Activated CD4-positive, alpha-beta T cell treated with anti-CD3 and anti-CD28 coated beads, Interleukin-2, amount 50 U/mL, for 16 hours (primary cell): ENCODE measurements at places on chromosomes 12 and 14.
A peak's percentile ranks its signal among the peaks of the same experiment; 100 is the strongest.

DNA sequence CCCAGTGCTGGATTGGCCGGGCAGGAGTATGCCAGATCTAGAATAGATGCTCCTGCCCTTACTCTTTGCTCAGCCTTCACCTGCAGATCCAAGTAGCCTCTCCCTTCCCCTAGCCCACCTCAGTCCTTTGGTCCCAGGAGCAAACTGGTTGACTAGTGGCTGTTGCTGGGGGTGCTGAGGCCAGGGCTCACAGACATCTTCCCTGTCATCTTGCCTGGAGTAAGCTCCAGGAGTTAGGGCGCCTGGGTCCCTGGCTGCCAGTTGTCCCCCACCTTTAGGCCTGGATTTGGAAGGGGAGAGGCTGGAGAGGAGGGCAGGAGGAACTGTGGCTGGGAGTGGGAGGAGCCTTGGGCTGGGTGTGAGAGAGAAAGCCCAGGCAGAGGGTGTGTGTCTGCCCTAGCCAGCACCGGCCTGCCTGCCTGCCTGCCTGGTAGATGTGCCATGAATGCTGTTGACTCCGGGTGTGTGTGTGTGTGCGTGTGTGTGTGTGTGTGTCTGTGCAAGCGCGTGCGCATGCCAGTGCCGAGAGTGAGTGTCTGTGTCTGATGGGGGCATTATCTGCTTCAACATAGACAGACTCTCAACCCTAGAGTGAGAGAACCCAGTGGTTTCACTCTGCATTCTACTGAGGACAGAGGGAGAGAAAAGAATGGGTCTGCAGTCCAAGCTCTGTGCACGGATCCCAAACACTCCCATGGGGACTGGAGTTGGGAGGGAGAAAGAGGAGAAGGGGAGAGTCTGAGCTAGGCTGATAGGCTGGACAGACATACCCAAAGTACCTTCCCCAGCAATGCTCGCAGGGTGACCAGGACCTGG, 845 bp upstream of the RARG start:
- peak; percentile 42 for DNase-seq

- no peak for DNase-seq
Observed at GRCh38 chr14:61932974-61933373, 170.8 kb downstream of the SNAPC1 start.

DNA sequence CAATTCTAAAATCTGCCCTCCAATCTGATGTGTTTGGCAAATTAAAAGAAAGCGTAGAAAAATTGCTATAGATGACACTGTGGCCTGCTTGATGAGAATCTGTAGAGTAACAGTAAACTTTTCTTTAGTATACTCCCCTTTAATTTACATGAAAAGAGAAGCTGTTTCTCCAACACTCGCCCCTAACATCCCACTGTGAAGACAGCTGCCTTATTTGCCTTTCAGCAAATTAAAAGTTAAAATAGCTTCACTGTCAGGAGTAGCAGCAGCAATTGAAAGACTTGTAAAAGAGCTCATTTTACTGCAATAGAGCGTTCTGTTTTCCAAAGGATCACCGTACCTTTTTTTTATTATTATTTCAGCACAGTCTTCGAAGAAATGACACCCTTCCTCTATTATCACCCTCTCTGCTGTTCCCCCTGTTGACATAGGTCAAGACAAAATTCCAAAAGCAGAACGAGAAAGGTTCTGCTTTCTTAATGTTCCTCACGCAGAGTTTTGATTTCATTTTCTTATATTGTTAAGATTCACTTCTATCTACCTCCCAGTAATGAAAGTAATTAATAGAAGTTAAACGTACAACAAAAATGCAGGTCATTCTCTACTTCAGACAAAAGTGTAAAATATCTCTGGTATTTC, 153.5 kb upstream of the USP15 start:
- no peak for DNase-seq

DNA sequence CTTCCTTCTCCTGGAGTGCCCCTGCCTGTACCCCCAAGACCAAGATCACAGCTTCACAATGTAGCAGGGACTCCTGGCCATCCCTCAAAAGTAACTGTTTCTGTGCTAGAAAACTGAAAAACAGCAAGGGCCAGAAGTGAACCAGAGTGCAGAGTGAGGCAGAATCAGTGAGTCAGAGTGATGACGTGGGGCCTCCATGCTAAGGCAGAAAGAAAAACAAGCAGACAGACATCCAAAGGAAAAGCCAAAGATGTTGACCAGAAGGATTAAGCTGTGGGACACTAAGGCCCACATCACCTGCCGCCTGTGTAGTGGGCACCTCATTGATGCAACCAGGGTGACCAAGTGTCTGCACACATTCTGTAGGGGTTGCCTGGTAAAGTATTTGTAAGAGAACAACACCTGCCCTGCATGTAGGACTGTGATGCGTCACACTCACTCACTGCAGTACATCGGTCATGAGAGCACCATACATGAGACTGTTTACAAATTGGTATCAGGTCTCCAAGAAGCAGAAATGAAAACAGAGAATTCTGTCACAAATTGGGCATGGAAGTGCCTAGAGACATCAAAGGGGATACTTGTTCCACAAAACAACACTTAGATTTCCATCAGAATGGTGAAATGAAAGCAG, 51.2 kb downstream of the ARMH4 start:
- DNase-seq: no peak

DNA sequence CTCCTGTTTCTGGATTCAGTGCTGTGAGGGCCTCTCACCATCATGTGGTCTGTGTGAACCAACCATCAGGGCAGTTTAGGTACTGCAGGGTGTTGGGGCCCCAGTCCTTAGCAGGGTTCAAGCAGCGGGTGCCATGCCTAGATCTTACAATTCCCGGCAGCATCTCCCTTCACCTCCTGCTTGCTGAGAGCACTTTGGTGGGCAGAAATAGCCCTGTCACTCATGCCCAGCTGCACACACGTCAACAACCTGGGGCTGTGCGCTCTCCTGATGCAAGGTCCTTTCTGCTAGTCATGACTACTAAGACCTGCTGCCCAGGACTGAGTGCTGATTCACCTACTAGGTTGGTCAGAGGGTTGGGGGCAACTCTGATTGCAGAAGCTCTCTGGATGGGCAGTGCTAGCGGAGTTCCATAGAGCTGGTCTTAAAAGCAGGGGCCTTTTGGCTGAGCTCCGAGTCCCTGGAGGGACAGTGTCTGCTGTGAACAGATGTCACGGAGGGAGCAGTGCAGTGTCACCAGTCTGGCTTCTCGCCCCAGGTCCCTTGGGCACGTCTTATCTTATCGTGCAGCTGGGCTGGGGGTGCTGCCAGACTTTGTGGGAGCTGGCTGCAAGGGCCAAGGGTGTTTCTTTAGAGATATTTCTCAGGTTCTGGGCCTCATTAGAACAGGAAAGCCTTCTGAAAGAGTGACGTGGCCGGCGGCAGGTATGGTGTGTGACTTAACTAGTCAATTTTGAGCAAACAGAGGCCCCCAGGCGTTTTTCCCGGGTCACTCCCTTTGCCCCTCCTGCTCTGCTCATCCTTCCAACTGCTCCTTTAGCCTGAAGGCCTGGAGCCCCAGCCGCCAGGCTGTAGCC, 71.8 kb downstream of the NINJ2 start:
- DNase-seq: no peak

DNA sequence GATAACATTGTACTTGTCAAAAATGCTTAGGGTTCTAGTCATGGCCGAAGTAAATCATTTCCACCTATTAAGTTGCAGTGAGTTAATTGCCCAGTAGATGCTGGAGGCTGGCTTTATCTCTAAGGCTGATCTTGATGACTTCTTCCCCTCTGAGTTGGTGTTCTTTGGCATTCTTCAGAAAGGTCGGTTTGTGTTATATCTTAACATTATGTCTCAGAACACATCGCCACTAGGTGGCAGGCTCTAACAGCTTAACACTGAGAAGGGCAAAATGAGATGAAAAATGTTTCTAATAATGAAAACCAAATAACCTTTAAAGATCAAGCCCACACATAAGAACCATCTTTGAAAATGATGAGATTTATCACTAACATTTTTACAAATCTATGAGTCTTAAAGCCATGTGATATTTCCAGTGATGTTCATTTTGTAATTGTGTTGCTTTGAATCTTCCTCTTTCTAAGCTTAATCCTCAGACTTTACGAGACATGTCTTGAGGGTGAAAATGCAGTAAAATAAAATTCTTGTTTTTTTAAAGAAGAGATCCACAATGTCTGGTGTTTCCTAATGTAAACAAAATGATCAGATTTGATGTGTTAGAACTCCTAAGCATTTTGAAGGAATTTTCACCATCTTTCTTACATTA, 28.6 kb downstream of the SUDS3 start:
- DNase-seq: peak; percentile 58

DNA sequence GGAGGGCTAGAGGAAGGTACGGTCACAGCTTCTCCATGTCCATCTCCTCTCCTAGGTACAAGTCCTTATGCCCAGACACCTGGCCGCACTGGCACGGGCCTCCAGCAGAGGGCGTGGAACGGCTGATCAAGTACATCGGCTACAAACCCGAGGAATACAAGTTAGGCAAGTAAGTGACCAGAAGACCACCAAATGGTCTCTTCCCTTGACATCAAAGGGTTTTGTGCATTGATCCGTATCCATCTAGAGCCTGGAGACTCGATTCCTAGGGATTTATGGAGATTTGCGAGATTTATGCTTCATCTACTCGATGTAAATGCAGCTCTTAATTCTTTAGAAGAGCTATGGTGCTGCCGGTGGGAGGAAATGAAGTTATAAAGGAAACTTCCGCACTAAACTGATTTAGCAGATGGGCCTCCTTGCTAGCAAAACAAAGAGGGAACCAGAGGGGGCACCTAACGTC, 44.2 kb downstream of the KCTD10 start:
- DNase-seq: peak; percentile 77

DNA sequence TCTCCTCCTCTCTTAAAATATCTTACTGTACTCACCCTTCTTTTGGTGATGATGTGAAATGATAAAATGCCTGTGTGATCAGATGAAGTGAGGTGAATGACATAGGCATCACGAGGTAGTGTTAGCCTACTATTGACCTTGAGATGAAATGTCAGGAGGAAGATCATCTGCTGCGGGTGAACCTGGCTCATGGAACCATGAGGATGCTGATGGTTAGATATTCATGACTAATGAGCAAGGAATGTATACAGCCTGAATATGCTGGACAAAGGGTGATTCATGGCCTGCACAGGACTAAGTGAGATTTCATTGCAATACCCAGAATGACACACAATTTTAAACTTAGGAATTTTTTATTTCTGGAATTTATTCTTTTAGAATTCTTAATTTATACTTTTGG, 89.6 kb downstream of the DAAM1 start:
- DNase-seq: no peak

- no peak for DNase-seq
Observed at GRCh38 chr14:76236172-76237130, 84.7 kb downstream of the GPATCH2L start.

- DNase-seq: no peak
Observed at GRCh38 chr14:67679006-67679405, 4.6 kb upstream of the VTI1B start.

DNA sequence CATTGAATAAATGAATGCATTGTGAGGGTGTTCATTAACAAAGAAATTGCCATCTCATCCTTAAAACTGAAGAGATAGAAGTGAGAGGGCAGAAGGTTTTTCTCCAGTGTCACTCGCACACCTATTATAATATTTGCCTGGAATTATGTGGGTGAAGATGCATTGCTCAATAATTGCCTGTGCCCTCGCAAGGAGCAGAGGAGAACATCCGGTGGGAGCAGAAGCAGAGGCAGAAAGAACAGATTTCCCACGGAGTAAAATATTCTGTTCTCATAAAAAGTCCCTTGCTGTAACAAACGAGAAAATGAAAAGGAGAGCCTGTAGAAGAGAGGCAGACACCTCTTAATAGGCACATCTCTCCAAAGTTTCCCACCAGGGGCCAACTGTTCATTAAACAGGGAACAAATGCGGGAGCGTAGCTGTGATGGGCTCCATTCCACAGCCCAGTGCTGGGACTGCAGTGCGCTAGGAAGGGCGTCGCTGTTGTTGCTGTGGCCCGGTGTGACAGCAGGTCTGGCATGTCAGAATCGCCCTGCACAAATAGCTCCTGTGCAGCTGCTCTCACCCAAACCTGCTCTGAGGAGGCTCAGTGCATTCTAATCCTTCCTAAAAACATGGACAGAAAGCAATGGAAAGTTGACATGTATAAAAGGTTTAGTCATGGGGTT, 359.8 kb downstream of the APAF1 start:
- no peak for DNase-seq

DNA sequence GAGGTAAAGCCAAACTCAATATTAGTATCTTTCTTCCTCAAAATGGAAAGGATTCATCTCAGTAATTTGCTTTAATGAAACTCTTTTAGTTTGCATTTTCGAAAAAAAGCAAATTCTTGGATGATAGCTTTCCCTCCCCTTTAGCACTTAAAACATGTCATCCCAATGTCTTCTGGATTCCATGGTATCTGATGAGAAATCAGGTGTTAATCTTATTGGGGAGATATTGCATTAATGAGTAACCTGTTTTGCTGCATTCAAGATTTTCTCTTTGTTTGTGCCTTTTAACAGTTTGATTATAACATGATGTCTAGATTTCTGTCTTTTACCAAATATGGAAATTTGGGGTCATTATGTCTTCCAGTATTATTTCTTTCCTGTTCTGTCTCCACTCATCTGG, 405.1 kb upstream of the FOXG1 start:
- DNase-seq: no peak

DNA sequence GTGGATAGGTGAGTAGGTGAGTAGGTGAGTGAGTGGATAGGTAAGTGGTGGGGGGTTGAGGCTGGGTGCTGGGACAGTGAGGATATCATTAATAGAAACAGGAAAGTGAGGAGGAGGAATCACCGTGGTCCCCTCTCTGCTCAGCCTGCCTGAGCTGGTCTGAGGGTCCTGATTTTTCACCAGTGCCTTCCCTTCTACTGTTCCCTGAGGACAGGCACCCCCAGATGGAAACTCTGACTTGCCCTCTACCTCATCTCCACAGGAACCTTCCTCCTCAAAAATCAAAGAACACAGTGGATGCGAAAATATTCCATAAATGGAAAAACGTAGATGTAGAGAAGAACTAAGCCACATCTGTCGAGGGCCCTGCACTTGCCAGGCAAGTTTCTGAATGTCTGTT, 1.9 kb downstream of the GPR68 start:
- no peak for DNase-seq

- no peak for DNase-seq
Observed at GRCh38 chr14:106823552-106823951, 1297.2 kb downstream of the TMEM121 start.

- no peak for DNase-seq
Observed at GRCh38 chr12:64675795-64676194, 65.5 kb downstream of the RASSF3 start.

- peak; percentile 6 for DNase-seq
Observed at GRCh38 chr12:16165506-16165905, 112.0 kb downstream of the SLC15A5 start.

GRCh38 chr14:70045310-70045709, 143.4 kb downstream of the SLC8A3 start:
- no peak for DNase-seq

DNA sequence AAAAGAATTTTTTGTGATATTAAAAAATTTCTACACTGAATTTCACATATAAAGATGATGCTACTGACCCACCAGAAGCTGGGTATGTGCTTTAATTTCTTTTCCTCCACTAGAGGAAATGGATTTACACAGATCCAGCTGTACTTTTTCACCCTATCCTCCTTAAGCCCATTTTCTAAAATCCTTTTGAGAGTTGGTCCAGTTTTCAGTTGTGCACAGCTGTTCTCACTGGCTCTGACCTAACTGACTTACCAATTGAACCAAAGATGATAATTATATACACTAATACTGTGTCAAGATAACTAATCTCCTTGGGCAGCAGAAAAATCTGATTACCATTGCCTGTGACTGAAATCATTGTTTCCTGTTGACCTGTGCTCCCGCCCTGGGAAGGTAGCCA, 108.5 kb downstream of the ZFC3H1 start:
- DNase-seq: no peak
